ENCODE measurements at places on chromosomes 7 and 10.

- DNase-seq = peak; percentile 10
Observed at GRCh38 chr7:114508086-114508485, 93.5 kb downstream of the FOXP2 start.

- DNase-seq = no peak
Observed at GRCh38 chr7:39317107-39317506, 249.1 kb upstream of the YAE1 start.

DNA sequence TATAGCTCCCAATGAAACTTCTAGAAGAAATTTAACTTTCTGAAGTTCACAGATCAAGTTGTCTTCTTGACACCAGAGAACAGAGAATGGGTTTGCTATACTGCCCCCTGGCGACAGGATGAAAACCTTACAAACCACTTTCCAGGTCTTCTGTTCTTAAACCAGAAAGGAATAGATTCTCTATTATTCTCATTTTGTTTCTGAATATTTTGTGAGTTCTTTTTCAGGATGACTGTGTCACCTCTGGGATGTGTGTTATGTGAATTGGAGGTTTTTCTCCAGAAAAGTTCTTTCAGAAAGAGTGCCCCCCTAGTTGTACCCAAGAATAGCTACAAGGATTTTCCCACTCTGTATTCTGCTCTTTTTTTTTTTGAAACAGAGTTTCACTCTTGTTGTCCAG lies 6.3 kb downstream of the IFT22 start:
- peak; percentile 19 for DNase-seq

- DNase-seq = no peak
Observed at GRCh38 chr7:37825038-37825437, 23.4 kb upstream of the NME8 start.

GRCh38 chr7:30391806-30392205 lies 86.8 kb downstream of the NOD1 start:
- DNase-seq = no peak

- no peak for DNase-seq
Observed at GRCh38 chr10:653991-654646, 35.3 kb downstream of the DIP2C start.

DNA sequence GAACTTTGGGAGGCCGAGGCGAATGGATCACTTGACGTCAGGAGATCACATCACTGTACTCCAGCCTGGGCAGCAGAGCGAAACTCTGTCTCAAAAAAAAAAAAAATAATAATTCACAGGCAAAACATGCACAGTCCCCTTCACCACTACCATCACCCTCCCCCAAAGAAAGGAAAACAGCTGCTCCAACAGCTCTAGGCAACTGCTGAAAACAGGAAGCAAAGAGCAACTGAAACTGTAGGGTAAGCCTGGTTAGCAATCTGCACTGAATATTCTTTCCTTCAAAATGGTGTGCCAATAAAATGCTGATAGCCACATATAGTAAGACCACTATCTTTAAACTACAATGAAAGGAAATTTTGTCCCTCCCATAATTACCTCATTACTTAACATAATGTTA lies 11.8 kb downstream of the NT5C2 start:
- no peak for DNase-seq

- no peak for DNase-seq
Observed at GRCh38 chr7:117134889-117135552, 181.7 kb downstream of the ST7 start.

- no peak for DNase-seq
Observed at GRCh38 chr10:96270571-96270970, 798 bp downstream of the BLNK start.

- DNase-seq = no peak
Observed at GRCh38 chr10:112753961-112754411, 196.1 kb upstream of the TCF7L2 start.

DNA sequence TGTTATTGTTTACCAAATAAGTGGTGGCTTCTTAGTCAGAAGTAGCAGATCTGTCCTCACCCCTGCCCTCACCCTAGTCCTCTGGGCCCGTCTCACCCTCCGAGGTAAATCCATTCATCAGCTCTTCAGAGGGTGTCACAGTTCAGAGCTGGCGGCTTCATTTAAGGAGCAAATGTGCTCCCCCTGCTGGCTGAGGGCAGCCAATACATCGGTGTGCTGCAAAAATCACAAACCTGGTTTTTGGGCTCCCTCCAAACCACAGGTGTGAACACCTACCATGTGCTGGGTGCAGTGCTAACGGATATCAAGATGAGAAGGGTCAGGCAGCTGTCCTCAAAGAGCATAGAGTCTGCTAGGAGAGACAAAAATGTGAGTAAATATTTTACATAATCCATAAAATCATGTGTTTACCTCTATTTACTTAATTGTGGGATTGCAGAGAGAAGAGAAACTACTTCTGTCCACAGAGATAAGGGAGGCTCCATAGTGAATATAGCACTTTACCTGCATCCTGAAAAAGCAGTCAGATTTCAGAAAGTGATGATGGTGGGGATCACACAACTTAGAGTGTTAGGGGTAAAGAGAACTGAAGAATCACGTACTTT lies 15.5 kb upstream of the CRTAC1 start:
- peak; percentile 5 for DNase-seq

DNA sequence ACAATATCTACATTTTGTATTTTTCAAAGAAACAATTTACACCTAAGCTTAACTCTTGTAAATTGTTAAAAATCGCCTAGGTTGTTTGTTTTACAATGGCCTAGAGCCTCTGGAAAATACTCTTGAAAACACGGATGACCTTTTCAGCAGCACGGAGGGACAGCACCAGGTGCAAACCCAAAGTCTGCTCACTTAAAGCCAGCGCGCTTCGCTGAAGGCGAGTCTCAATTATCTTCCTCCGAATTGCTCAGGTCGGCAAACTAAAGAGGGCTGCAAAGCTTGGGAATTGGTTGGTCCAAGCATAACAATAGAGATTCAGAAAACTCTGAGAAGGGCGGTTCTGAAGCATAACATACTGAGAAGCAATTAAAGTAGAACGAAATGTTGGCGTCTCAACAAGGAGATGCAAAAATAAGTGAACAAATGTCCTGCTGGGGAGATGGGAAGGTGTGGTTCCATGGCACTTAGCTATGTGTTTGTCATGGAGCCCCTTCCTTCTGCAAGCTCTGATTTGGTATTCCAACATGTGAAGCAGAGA lies 139.9 kb upstream of the PITRM1 start:
- no peak for DNase-seq

DNA sequence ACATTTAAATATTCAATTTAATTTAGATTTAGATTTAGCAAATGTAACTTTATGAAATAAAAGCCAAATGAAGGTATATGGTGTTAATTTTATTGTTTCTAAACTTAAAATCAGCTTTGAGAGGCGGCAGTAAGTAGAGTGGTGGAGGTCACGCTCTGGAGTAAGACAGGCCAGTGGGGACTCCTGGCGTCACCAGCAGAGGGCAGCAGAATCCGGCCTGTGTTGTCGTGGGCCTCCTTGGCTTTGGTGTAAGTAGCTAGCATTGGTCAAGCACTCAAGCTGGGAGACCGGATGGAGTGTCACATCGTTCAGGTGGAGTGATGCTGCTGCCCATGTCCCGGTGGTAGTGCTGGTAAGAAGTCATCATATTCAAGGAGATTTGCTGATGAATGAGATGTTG lies 98.7 kb upstream of the DNAJB6 start:
- DNase-seq = no peak

DNA sequence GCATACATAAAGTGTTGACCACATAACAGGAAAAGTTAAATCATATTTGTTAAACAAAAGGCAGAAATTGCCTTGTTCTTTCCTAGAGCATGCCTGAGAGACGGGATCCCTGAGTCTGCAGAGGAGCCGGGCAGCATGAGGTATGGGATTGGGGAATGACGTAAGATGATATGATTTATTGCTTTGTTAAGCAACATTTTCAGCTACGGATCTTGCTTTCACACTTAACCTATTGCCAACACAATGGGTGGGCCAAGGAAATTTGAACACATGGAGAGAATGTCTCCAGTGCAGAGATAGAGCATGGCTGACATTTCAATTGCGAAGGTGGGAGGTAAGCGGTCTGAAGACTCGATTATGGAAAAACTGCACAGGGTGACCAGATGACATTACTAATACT lies 76.7 kb downstream of the EMX2 start:
- DNase-seq = no peak

- DNase-seq = peak; percentile 97
Observed at GRCh38 chr10:103491729-103492364, 1.7 kb upstream of the NEURL1 start.

- DNase-seq = peak; percentile 45
Observed at GRCh38 chr10:110413903-110414547, 83.7 kb upstream of the DUSP5 start.

- DNase-seq = no peak
Observed at GRCh38 chr7:149225106-149225505, 14.3 kb upstream of the ZNF212 start.

DNA sequence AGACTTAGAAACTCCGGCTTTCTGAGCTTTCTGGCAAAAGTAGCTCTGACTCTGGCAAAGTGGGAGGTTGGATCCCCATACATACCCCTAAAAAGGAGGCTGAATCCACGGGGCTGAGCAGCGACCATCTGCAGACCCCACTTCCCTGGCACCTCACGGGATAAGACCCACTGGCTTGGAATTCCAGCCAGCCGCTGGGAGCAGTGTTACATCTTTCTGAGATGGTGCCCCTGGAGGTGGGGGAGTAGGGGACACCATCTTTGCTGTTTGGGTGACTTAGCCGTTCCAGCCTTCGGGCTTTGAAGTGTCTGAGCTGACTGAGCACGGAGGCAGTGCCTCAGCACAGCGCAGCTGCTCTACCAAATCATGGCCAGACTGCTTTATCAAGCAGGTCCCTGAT lies 45.0 kb upstream of the GRM3 start:
- no peak for DNase-seq

GRCh38 chr10:10872035-10872673 lies 145.5 kb upstream of the CELF2 start:
- peak; percentile 96 for DNase-seq

DNA sequence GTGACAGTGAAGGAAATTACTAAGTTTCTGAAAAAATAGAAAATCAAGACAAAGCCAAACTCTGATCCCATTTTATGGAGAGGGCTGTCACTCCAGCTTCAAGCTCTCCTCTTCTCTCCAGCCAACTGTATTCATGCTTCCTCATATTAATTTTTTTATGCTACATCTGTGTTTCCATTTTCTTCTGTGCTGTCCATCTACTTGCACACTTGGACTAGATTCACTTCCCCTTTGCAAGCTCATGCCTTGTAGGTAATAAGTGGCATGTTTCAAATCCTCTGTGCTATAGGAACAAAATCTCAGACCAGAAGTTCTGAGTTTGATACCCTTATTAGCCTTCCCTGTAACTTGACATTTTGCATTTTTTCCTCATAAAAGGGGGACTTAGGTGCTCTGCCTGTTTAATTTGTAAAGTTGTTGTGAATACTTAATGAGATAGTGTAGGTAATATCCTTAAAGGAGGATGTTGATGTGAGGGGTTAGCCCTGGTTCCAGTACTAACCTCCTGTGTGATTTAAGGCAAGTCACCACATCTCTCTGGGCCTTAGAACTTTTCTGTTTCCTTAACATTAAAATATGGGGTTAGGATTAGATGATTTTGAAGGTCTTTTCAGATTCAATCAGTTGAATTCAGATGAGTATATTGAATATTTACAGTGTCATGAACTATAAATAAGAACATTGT lies 358.8 kb downstream of the BBS9 start:
- no peak for DNase-seq

DNA sequence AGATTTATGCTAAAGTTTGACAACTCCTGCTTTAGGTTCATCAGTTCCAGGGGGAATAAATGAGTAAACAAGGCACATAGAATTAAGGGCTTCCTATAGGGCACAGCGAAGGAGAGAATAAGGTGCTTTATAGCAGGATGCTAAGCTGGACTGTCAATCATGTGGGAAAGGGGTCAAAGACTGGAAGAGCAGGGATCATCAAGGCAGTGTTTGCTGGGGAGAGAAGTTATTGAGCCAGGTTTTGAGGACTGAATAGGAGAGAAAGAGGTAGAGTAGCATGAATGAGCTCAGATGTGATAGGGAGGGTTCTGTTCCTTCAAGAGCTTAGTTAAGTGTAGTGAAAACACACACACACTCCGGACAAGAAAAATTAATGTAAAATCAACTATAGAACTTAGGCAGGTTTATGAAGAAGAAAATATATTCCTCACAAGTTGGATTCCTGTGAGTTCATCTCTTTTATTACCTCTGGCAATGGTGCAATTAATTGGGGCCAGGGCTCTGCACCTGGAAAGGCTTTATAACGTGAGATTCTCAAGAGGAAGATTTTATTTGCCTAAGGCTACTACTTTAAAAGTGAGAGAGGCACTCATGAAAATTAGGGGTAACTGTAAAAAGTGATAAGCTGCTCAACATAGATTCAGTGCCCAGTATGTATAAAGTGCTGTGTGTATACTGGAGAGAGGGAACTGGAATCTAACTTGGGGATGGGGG lies 222.4 kb downstream of the AUTS2 start:
- DNase-seq = no peak

DNA sequence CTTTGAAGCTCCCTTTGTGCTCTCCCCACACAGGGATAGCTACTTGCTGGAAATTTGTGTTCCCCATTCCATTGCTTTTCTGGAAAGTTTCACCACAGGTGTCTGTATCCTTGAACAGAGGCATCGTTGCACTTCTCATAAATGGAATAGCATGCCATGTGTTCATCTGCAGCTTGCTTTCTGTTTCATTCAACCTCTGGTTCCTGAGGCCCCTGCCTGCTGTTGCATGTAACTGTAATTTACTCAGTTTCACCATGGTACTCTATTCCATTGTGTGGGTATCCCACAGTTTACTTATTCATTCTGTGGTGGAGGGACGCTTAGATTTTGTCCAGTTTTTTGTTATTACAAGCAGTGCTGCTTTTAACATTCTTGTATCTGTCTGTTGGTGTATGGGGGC lies 32.0 kb downstream of the EEPD1 start:
- no peak for DNase-seq

DNA sequence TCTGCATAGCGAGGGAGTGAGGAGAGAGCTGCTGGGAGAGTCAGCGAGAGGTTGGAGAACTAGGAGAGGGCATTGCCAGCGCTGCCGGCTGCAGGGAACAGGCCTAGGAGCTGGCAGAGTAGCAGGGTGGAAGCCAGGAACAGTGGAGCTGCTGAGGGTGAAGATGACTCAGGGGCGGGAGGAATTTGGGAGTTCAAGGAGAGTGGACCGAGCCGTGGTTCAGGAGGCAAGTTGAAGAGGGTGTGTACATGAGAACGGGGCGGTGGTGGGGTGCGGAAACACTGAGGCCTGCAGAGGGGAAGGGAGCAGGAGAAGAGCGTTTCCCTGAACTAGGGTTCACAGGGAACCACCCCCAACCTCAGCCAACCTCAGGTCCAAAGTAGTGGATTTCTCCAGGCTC lies 31.5 kb downstream of the HIF1AN start:
- no peak for DNase-seq

Measured in NCI-H226 (cell line).